Esophagus mucosa (tissue), 1 donor: ENCODE measurements at places on chromosomes 12 and 14.

- no peak for ATAC-seq
Measured at GRCh38 chr14:63966407-63966806, 113.6 kb downstream of the SYNE2 start.

DNA sequence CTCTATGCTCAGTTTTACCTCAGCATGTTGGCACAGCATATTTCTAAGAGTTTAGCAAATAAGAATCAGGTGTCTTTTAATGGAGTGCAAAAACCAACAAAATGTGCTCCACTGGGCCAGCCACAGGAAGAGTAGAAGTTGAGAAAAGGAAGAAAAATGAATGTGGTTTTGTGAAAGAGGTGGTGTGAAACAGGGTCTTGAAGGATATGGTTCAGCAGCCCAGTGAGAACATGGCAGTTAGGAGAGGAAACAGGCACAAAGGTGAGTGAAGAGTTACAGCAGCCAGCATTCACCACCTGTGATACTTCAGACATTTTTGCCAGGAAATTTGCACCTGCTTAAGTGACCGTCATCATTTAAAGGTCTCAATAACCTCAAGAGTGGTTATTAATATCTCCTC lies 2.4 kb downstream of the STAB2 start:
- ATAC-seq: no peak

GRCh38 chr12:124495194-124495983 lies 72.0 kb downstream of the NCOR2 start:
- ATAC-seq: no peak

DNA sequence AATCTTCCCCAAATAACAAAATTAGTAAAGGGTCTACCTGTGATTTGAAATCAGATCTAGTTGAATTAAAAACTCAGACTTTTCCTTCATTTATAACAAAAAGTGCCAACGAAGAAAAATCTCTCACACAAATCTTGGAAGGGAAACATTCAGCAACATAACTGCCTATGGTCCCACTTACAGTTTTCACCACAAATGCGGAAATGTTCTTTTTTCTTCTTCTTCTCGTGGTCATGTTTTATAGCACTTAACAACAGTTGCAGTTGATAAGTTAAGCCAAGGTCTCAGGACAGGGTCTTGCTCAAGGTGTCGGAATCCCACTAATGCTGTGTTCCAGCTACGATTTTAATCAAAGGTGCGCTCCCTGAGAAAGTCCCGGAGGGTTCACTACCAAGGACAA lies 10.1 kb downstream of the RNASE6 start:
- no peak for ATAC-seq

DNA sequence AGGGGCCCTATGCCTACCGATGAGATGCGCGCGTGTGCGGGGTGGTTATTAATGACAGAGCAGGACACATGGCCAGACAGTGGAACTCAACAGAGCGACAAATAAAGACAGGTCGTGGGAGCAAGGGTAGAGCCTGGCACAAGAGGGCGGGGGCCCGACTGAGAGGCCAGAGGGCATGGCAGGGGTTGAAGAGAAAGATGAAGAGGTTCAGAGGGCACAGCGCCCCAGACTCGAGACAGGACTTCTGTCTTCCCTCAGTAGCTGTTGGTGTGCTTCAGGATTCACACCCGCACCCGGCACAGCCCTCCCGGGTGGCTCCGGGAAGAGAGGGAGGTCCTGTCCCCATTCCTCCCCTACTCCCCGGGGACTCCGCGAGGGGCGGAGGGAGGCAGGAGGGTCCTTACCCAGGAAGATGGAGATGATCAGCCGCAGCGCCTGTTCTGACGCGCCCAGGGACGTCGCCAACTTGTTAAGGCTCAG lies 366 bp downstream of the LPCAT3 start:
- ATAC-seq: peak; percentile 3

- no peak for ATAC-seq
Measured at GRCh38 chr12:115144425-115144824, 460.4 kb upstream of the TBX3 start.

DNA sequence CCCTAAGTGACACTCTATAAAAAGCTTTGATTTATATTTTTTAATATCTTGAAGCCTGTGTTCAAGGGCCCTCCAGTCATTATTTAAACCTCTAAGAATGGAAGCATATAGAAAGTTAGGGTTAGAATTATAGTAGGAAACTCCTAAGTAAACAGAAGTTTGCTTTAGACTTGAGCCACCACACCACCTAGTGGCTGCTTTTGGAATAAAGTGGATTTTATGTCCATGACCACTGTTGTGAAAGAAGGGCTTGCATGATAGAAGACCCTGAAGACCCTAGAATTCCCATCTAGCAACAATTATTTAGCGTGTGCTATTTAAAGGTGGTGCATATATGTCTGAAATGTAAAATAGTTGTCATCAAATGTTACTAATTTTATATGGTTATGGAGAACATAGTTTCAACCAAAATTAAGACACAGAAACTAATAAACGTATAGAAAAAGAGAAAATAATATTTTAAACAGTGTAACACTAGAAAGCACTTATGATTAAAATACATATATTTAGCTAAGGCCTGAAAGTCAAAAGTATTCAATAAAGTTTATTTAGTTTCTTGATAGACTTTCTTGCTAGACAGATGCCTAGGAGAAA lies 21.3 kb downstream of the LRRIQ1 start:
- peak; percentile 48 for ATAC-seq

- ATAC-seq: no peak
Measured at GRCh38 chr12:32366714-32367113, 32.6 kb upstream of the FGD4 start.

- ATAC-seq: no peak
Measured at GRCh38 chr12:52097045-52097666, 17.7 kb downstream of the SMIM41 start.

DNA sequence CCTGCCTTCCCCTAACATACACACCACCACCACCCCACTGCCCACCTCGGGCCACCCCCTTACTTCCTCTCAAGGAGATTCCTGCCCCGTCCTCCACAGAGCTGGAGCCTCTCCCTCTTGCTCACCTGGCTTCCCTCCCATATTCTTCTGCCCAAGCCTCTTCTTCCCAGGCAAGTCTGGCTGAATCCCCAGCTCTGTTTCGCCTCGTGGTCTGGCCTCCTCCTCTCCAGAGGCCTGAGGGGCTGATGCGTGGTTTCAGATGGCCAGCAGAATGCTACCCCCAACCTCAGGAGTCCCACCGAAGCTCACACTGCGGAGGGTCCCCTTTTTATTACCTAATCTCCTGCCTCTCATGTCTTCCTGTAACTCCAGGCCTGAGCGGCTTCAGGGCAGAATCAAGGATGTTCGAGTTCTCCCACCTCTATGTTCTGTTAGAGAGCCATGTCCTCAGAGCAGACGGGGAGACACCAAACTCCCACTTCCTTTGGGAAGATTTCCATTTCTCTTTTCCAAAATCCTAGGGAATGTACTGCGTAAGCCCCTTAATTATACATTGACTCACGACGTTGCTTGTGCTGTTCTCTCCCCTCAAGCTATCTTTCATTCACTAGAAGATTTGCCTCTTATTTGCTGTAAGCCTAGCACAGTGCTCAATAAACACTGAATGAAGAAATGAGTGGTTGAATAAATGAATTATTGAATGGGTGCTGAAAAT lies 33.9 kb upstream of the LTBP2 start:
- ATAC-seq: no peak

DNA sequence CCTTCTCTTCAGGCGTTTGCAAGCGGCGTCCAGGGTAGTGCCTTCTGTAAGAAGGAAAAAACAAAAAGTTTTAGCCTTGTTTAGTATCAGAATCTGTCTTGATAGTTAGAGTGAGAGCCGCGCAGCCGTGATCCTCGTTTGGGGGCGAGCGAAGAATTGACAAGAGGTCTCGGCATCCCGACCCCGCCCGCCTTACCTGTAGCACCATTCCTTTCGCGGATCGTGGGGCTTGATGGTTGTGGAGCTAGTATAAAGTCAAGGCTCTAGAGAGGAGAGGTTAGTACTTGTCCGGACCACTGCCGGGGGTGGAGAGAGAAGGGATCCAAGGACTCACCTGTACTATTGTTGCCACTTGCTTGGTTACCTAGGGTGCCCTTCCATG lies 494 bp downstream of the TMTC3 start:
- peak; percentile 11 for ATAC-seq

DNA sequence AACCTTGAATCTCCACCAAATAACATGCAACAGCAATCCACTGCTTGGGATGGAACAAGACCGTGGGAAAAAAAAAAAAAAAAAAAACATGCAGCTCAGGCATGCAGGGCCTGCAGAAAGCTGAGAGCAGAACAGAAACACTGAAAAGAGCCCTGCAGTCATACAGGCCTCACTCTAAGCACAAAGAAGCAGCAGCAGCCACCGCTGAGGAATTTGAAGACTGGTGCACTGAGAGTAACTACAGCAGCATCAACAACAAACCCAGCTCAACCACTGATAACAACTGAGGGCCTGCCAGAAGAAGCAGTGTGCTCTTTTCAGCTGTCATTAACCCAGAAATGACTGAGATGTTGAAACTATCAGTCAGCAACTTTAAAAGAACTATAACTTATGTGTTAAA lies 354.7 kb upstream of the TMTC1 start:
- no peak for ATAC-seq
